ENCODE measurements at places on chromosomes 7 and 10. TPM values are rescaled to one million over a fixed set of nuclear protein-coding genes. Genes with fewer than 3 reads are reported as not detected.

The WDR86 gene
- 13.1 TPM for total RNA-seq

GRCh38 chr7:103134836-103135554, 13.9 kb downstream of the NAPEPLD start:
- DNase-seq, result no peak

GRCh38 chr7:133310232-133310862, 57.5 kb downstream of the EXOC4 start:
- DNase-seq, result peak; percentile 26

DNA sequence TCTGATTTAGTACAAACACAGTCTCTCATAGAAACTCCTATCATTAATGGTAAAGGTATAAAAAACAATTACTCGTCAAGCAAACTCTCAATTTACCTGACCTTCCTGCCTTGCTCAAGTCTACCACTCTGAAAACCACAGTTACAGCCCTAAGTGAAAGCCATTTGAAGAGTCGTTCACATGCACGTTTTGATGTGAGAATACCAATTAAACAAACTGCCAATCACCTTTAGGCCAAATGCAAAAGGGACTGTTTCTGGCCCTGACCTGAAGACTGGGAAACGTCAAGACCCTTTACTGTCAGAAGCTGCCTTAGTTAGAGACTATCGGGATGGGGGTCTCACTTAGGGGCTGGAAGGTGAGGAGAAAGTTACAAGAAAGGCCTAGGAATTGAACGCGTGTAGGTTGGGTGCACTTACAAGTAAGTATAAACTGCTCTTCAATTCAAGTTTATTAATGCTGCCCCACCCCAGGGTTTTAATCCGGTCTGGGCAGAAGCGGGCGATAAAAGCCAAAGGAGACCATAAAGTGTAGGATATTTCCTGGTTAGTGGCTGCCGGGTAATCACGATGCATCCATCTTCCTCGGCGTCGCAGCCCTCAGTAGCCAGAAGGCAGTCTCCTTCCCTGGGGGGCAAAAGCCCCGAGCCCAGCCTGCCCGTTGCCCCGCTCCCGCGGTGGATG, 935 bp downstream of the TM9SF3 start:
- DNase-seq, result no peak

GRCh38 chr10:124663766-124664360, 80.3 kb downstream of the FAM53B start:
- no peak for DNase-seq

The FGL2 gene
- total RNA-seq, result 110 TPM

DNA sequence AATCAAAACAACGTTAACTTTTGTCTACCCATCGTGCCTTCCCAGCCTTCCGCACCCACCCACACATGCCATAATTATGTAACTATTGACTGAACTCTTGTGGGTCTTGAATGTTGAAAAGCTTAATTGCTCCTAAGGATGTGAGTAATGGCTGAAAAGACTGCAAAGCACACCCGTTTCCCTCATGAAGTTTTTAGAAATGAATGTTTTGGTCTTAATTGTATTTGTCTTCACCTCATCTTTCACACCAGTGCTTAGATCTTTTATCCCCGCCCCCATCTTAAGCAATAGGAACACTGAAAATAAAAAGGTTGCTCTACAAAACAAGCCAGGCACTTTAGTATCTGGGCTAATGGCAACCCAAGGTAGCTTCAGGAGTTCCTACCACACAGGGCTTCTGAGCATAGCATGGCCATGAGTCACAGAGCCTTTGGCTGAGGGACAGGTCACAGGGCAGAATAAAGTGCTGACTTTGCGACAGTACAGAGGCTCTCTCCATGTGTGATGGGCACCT, 690.5 kb downstream of the PARD3 start:
- no peak for DNase-seq

- DNase-seq, result no peak
These were observed 8.8 kb upstream of the SLC13A4 start for GRCh38 chr7:135736586-135737305.

- DNase-seq, result no peak
These were observed 549 bp downstream of the GPNMB start for GRCh38 chr7:23247046-23247602.

The KNDC1 gene
- total RNA-seq, result 1.7 TPM

GRCh38 chr7:142459551-142459963, 201.7 kb upstream of the PRSS58 start:
- peak; percentile 92 for DNase-seq

DNA sequence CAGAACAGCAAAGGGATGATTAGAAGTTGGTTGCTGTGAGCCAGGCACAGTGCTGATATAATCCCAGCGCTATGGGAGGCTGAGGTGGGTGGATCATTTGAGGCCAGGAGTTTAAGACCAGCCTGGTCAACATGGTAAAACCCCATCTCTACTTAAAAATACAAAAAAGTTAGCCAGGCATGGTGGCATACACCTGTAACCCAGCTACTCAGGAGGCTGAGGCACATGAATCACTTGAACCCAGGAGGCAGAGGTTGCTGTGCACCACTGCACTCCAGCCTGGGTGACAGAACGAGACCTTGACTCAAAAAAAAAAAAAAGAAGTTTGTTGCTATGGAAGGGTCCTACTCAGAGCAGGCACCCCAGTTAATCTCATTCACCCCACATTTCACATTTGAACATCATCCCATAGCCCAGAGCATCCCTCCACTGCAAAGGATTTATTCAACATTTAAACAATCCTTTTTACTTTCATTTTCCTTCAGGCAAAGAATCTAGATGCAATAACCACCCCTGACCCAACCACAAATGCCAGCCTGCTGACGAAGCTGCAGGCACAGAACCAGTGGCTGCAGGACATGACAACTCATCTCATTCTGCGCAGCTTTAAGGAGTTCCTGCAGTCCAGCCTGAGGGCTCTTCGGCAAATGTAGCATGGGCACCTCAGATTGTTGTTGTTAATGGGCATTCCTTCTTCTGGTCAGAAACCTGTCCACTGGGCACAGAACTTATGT, 4.1 kb downstream of the IL6 start:
- DNase-seq, result no peak

The HYCC1 gene
- total RNA-seq, result 40.4 TPM

DNA sequence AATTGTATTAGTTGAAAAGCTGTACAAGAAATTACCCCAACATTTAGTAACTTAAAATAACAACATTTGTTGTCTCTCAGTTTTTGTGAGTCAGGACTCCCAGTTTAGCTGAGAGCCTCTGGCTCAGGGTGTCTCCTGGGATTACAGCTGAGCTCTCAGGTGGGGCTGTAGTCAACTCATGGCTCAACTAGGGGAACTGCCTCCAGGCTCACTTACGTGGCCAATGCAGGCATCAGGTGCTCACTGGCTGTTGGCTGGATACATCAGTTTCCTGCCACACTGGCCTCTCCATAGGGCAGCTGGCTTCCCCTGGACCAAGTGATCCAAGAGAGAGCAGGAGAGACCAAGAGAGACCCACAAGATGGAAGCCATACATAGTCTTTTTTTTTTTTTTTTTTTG, 17.5 kb downstream of the CCNY start:
- no peak for DNase-seq
